ENCODE measurements at places on chromosomes 5 and 9.
A peak's percentile ranks its signal among the peaks of the same experiment; 100 is the strongest.

- no peak for DNase-seq
These were observed 51.8 kb downstream of the MEGF10 start for GRCh38 chr5:127342364-127342763.

- no peak for DNase-seq
These were observed 279.8 kb downstream of the FSTL4 start for GRCh38 chr5:133332439-133333024.

GRCh38 chr9:84212246-84212645, 128.3 kb downstream of the SLC28A3 start:
- no peak for DNase-seq

GRCh38 chr9:125965477-125965876, 218.3 kb downstream of the PBX3 start:
- DNase-seq, result no peak

DNA sequence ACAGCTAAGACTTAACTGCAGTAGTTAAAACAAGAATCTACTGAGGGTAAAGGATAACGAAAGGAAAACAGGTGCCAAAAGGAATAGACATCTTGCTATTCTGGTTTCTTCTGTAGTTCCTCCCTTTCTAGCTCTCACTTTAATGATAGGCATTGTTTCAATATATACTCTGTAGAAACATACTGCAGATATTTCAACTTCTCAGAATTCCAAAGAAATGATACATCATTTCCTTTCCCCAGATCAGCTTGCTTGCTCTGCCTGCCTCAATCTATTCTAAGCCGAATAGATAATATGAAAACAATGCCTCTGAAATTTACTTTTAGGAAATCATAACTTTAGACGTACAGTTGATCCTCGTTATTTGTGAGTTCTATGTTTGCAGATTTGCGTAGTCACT, 46.3 kb downstream of the ACO1 start:
- no peak for DNase-seq

DNA sequence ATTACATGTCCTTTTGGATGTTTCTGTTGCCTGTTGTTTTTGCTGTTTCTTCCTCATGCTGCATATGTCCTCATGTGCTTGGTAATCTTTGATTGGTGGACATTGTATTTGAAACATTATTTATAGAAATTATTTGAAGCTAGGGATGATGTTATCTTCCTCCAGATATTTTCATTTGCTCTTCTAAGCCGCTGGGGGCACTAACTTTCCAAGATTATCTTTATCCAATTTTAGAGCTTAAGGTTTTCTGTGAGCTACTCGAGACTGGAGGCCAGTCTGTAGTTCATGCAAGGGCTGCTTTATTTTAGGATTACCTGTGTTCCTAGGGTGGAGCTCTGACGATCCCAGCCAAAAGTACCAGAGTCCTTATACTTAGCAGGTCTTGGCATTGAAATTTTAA, 40.9 kb downstream of the STX17 start:
- no peak for DNase-seq

DNA sequence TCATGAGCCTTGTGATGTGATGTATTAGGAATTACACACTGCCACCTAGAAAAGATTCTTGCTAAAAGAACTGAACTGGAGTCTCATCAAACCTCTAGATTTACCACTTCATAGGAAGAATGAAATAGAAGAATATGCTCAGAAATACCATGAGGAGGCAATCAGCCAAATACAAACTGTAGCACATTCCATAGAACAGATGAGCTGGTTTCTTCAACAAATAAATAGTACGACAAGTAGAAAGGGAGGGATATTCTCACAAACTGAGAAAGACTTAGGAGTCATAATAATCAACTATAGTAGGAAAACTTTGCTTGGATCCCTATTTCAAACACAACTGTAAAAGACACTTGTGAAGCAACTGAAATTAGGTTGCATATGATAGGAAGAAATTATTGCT, 15.4 kb downstream of the PLGRKT start:
- no peak for DNase-seq

DNA sequence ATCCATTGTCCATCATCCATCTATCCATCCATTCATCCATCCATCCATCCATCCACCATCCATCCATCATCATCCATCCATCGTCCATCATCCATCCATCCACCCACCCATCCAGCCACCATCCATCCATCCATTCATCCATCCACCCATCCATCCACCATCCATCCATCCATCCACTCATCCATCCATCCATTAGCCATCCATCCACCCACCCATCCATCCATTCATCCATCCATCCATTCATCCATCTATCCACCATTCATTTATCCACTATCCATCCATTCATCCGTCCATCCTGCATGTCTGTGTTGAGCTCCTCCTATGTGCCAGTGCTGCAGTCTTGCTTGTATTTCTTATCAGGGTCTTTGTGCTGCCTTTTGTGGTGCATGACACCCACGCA, 44.2 kb downstream of the COL5A1 start:
- DNase-seq, result no peak

GRCh38 chr5:75547812-75548211, 36.1 kb downstream of the POLK start:
- no peak for DNase-seq

DNA sequence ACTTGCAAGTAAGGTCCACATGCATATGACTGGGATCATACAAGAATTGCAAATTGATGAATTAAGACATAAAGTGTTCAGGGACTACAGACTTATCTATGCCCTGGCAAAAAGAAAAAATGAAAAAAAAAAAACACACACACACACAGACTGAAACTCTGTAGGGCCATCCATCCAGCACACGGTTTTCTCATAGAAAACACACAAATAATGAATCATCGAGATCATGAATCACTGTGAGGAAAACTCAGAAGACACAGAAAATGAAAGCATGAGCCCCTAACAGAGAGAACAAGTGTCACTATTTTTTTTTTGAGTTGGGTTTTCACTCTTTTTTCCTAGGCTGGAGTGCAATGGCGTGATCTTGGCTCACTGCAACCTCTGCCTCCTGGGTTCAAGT, 185.2 kb downstream of the IRX2 start:
- DNase-seq, result no peak

DNA sequence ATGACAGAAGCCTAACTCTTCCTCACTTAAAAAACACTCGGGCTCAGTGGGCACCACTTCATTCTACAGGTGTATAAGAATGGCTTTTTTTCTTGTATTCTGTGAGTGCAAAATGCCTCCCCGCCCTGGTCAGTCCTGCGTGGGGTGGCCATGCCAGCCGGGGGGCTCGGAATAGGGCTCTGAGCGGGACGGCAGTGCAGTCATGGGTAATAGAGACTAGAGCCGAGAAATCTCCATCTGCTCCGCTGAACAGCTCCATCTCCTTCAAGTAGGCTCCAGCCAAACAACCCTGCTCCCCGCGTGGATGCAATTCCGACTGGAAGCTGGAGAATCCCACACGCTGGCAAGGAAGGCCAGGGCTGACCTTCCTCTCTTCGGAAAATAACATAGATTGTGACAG, 317.0 kb upstream of the IRX4 start:
- DNase-seq, result no peak

GRCh38 chr5:64646169-64646568, 44.1 kb upstream of the SHISAL2B start:
- DNase-seq, result no peak

DNA sequence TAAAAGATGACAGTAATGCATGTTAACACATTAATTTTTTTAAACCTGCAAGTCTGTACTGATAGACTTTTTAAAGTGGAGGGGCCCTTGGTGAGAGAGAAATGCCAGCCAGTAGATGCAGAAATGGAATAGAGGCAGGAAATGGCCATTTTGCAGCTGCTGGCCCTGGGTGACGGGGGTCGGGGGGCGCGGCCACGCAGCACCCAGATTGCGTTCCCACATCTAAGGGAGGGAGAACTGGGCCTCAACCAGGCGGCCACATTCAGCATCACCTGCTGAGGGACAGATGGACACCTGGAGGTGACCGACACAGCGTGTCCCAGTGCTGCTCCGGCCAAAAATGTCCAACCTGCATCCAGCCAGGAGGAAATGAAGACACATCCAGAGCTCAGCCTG, 6.3 kb upstream of the CLIC3 start:
- DNase-seq, result no peak

- DNase-seq, result peak; percentile 56
These were observed at the start of gene MELK for GRCh38 chr9:36572515-36573418. TSS of gene MELK (plus strand) at chr9:36572895. CDS start at chr9:36581682, 8,787 bp downstream.

GRCh38 chr9:93265972-93266371, 82.0 kb downstream of the WNK2 start:
- no peak for DNase-seq

DNA sequence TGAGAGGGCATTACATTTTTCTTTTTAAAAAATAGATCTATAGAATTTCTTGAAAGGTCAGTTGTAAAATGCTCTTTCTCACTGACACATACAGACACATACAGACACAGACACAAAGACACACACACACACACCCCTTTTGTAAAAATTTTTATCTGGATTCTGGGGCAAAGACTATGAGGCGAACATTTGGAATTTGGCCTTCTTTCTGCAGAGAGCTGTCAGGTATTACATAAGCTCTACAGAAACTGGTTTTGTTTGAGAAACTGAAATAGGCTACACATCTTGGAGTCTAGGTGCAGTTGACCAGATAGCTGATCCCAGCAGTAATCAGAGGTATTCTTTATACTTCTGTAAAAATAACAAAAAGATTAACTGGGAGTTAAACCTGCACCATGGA, 315.9 kb upstream of the RPS23 start:
- DNase-seq, result no peak

DNA sequence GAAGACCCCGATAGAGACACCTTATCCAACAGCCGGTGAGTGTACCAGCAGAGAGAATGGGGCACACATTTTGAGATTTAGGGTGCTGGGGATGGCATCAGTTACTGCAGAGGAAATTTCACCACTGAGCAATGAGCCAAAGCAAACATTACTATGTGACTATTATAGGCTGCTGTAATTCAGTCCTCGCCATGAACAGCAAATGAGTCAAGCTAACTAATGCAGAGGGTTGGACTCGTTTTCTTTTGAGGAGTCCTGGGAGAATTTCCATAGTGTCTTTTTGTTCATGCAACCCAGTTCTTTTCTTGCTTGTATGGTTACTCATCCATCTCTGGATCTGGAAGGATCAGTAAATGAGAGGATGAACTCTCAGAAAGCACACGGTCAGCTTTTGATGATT, 323.8 kb downstream of the PSAT1 start:
- DNase-seq, result no peak

DNA sequence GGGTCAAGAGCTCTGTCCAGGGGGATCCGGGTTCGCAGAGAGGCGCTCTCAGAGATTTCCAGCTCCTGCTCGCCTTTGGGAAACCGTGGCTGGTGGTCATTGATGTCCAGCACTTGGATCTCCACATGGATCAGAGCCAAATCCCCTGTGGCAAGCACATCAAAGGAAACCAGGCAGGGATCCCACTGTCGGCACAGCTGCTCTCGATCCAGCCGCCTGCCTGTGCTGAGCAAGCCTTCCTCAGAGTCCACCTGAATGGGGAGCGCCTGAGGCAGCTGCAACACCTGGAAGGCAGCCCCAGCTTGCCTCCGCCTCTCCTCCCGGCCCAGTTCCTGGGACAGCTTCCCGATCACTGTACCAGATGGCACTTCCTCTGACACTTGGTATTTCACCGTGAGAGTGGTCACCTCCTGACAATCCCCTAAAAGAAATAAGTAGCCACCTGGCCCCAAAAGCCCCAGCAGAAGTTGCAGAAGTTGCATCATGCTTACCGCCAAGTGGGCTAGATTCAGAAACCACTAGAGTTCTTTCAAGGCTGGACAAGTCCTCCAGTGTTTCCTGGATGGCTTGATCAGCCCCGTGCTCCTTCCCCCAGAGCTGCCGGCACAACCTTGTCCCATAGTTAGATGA, 520 bp downstream of the PCDH12 start:
- DNase-seq, result no peak

- no peak for DNase-seq
These were observed 270.4 kb downstream of the ENC1 start for GRCh38 chr5:74370168-74370567.

DNA sequence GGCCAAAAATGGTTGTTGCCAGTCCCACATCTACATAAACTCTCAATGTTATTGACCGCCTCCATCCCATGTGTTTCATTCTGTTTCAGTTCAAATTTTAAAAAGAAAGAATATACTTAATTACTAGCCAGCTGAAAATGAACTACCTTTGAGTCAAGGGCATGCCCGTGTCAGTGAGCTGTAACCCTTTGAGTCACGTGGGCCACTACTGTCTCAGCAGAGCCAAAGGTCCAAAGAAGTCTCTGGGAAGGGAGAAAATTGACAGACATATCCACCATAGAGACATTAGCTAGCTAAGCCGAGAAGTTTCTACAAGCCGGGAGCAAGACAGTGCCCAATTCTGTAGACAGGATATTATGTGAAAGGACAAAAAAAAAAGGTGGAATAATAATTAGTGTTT, 59.7 kb downstream of the NIM1K start:
- no peak for DNase-seq

DNA sequence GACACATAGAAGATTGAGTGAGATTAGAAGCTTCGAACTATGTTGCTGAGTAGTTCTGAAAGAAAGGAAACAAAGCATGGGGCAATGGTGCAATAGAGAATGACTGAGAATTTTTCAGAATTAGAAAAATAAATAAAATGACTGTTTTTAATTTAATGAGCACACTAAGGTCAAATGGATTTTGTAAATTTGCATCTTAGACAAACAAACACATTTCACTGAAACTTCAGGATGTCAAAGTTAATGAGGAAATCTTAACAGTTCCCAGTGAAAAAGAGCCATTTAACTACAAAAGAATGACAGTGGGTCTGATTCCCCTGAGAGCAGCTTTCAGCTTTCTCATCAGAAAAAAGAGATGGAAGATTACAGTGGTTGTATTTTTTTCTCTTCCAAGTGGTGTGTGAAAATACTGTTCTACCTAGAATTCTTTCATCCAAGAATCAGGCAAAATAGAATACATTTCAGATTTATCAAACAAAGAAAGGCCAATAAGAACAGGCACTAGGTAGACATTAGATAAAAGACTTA, 591.9 kb downstream of the SEMA5A start:
- DNase-seq, result no peak

- DNase-seq, result no peak
These were observed 85.5 kb upstream of the MYO10 start for GRCh38 chr5:17021602-17021932.

DNA sequence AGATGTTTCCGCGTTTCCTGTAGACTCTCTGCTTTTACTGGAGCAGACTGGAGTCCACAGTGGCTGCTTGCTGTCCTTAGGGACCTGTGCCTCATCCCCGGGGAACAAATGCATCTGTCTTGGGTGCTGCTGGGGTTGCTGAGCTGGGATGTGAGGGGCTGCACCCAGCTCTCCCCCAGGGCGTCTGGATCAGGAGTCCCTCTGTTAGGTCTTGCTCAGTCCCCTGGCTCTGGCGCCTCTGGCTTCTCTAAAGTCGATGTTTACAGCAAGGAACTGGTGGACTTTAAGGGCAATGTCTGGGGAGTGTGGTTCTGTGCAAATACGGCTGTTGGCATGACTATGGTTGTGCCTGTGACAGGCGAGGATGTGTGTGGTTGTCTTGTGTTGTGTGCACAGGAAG, 91.4 kb downstream of the CACNA1B start:
- DNase-seq, result no peak

DNA sequence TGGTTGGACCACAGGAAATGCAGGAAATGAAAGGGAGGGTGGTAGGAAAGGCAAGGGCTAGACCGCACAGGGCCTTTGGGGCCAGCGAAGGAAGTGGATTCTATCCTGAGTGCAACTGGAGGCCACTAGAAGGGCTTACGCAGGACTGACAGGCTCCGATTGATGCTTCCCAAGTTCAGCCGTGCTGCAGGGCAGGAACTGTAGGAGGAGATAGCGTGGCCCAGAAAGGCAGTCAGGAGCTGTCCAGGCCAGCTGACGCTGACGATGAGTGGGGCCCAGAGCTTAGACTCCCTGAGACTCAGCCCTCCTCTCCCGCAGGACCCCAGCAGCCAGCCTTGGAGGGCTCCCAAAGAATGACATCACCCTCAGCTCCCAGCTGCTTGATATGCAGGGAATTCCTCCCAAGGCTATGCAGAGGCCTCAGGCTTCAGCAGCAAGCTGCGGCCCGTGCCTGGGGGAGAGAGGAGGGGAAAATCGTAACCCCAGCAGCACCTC, 48.8 kb downstream of the KCNIP1 start:
- peak; percentile 61 for DNase-seq
